Bronchial epithelial cell (primary cell): ENCODE measurements at places on chromosomes 1 and 21.

DNA sequence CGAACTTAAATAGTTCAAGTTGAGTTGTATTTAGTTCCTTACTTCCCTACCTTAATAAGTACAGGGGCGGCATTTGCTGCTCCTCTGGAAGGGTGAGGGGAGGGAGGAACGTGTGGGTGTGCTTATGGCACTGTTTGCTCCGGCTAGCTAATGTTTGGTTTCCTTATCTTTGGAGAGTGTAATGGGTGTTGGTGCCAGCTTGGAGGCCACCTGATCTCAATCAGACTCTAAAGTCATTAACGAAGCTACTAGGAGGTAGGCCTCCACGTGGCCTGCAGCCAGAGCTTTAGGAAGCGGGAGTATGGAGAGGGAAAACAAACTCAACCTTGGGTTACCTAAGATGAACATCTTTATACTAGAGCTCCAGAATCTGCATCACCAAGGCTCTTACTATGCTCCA, 43.0 kb upstream of the RAP1A start:
- DNase-seq, result no peak

DNA sequence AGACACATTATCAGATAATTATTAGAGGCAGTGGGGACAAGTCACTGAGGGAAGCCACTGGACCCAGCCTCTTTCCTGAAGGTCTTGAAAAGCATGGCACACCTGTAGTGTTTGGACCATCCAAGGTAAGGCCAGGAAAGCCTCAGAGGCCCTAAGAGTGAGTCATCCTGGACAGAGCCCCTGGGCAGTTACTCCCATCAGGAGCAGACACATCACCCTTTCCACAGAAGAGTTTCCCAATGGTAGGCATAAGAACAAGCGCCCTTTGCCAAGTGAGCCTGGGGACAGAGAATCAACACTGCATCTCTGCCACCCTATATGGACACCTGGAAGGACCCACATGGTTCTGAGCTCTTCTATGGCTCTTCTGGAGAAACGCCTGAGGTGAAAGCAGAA, 136.0 kb downstream of the PLXNA2 start:
- DNase-seq, result peak; percentile 84

DNA sequence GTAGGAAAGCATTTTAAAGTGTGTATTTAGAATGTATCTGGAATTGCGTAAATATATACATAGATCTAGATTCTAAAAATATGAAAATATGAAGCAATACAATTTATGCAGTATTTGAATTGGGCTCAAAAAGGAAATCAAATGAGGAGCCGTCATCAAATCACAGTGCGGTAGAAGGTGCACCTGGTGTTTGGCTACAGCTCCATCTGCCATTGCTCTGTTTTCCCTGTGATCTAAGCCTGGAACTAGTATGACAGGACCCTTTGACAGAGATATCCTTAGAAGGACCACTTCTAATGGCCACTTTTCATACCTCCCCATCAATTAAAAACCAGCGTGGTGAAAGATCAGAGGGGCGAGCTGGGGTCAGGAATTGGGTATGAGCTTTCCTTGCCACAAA, 202.6 kb downstream of the NFIA start:
- DNase-seq, result no peak

DNA sequence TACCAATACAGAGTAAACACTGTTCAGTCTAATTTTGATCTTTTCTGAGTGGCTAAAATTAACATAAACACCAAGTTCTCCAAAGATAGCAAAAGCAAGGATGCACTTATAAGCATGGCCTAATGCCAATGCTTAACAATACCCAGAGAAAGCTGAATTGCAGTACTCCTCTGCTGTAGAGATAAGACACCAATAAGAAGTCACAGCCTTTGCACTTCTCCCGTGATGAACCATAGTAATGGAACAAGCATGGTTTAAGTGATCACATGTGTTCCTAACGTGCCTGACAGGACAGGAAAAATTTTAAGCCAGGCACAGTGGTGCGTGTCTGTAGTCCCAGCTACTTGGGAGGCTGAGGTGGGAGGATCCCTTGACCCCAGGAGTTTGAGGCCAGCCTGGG, 5.6 kb downstream of the PRDX1 start:
- DNase-seq, result no peak

DNA sequence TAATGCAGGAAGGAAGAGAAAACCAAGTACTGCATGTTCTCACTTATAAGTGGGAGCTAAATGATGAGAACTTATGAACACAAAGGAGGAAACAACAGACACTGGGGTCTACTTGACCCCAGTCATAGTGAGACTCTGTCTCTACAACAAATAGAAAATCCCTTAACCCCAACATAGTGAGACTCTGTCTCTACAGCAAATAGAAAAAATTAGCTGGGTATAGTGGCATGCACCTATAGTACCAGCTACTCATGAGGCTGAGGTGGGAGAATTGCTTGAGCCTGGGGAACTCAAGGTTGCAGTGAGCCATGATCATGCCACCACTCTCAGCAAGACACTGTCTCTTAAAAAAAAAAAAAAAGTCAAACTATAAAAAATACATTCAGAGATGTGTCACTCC, 42.7 kb downstream of the GIPC2 start:
- DNase-seq, result no peak

GRCh38 chr1:61341426-61341825, 259.1 kb downstream of the NFIA start:
- no peak for DNase-seq

- DNase-seq, result peak; percentile 33
Observed at GRCh38 chr1:91741301-91741700, 144.7 kb downstream of the TGFBR3 start.

GRCh38 chr1:10302416-10302815, 92.0 kb downstream of the KIF1B start:
- DNase-seq, result no peak

DNA sequence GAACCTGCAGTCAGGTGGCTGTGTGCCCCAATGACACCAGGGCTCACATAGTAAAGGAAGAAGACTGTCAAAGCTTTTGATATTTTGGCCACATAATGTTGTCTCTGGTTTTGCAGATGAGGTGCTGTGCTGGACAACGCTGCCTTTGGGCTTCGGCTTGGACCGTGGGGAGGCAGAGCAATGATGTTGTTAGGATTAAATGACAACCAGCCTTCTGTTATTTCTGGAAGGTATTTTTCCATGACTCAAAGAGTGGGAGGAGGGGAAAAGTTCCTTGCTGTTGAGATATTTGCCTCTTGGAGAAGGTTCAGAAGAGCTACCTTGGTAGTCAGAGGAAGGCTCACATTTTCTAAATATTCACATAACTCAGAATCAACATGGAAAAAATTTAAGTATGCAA, 187.3 kb upstream of the GALNT2 start:
- DNase-seq, result no peak

GRCh38 chr21:44875316-44875700, 1.8 kb upstream of the PTTG1IP start:
- peak; percentile 63 for DNase-seq

- DNase-seq, result peak; percentile 72
Observed at GRCh38 chr1:21257431-21258135, 32.7 kb downstream of the ECE1 start.

- DNase-seq, result peak; percentile 74
Observed at GRCh38 chr1:94305704-94306103, 68.3 kb upstream of the ARHGAP29 start.

- DNase-seq, result no peak
Observed at GRCh38 chr1:240093120-240093961, 1.7 kb downstream of the FMN2 start.

- no peak for DNase-seq
Observed at GRCh38 chr1:210455840-210456603, 127.3 kb downstream of the HHAT start.

DNA sequence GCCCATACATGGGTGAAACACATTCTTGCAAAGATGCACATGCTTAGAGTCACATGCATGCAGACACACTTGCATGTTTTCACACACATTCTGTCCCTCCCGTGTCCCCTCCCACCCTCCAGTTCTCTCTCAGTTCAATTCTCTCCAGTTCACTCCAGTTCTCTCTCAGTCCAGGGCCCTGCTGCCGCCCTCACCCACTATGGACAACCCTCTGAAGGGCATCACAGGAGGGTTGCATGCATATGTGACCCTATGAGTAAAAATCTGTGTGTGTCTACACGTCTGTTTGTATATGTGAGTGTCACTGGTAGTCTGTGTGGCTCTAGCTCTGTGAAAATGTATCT, 21.8 kb upstream of the ADGRB2 start:
- DNase-seq, result no peak

- DNase-seq, result no peak
Observed at GRCh38 chr1:216502528-216503162, 79.4 kb upstream of the USH2A start.

GRCh38 chr1:63575340-63575826, 17.8 kb upstream of the PGM1 start:
- peak; percentile 41 for DNase-seq

- peak; percentile 36 for DNase-seq
Observed at GRCh38 chr1:12001996-12002493, 17.3 kb upstream of the MIIP start.

GRCh38 chr1:187985897-187986654, 1157.3 kb downstream of the PLA2G4A start:
- no peak for DNase-seq

- peak; percentile 4 for DNase-seq
Observed at GRCh38 chr1:243179720-243180119, 75.4 kb downstream of the CEP170 start.

GRCh38 chr1:8494681-8495080, 176.8 kb downstream of the SLC45A1 start:
- DNase-seq, result no peak

DNA sequence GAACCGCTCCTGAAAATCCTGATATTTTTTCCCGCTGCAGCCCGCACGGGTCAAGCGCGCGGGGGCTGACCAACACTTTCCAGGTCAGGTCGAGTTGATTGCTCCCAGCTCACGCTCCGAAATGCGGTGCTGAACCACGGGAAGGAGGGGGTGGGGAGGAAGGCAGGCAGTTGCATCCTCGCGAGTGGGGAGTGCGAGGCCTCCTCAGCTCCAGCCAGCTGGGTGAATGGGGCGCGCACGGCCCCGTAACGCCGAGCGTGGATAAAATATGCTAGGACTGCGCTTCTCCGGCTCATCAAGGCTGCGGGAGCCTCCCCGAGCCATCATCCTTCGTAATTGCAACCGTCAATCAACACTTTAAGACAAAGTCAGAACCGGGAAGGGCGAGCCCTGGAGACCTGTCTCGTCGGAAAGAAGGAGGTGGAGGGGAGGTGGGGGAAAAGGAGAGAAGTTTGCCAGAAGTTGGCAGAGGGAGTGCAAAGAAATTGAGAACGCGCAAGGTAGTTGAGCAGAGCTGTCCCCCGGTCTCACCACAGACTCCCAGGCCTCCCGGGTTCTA, 8.0 kb downstream of the NR5A2 start:
- no peak for DNase-seq

DNA sequence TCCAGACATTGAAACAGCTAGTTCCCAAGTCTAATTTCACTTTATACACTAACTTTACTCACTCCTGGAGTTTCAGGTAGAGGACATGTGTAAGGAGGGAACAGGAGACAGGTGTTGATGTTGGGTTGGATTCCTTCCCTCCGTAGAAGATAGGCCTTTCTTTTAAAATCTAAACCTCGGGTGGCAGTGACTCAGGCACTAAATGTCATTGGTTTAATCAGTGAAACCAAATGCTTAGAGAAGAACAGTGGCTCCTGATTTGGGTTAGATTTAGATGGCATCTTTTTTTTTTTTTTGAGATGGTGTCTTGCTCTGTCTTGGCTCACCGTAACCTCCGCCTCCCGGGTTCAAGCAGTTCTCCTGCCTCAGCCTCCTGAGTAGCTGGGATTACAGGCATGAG, 7.2 kb downstream of the CAP1 start:
- DNase-seq, result no peak

- peak; percentile 5 for DNase-seq
Observed at GRCh38 chr1:87796471-87796901, 467.8 kb downstream of the LMO4 start.

GRCh38 chr1:245232931-245233330, 78.1 kb downstream of the KIF26B start:
- no peak for DNase-seq

DNA sequence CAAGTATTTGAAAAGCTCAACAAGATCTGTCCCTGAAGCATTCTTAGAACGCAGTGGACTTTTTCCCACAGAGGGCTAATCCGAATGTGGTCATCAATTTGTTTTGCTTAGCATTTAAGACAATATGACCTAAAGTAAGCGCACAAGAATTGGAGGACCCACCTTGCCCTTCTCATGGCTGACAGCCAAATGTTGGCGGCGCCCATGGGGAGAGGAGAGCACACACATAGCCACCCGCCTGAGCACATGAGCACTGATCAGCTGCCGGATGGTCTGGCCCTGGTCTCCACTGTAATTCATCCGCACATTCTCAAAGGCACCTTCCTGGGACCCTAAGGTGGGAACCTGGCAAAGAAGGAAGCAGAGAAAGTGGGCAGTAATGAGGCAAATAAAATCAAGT, 52.4 kb downstream of the UBR4 start:
- DNase-seq, result no peak

DNA sequence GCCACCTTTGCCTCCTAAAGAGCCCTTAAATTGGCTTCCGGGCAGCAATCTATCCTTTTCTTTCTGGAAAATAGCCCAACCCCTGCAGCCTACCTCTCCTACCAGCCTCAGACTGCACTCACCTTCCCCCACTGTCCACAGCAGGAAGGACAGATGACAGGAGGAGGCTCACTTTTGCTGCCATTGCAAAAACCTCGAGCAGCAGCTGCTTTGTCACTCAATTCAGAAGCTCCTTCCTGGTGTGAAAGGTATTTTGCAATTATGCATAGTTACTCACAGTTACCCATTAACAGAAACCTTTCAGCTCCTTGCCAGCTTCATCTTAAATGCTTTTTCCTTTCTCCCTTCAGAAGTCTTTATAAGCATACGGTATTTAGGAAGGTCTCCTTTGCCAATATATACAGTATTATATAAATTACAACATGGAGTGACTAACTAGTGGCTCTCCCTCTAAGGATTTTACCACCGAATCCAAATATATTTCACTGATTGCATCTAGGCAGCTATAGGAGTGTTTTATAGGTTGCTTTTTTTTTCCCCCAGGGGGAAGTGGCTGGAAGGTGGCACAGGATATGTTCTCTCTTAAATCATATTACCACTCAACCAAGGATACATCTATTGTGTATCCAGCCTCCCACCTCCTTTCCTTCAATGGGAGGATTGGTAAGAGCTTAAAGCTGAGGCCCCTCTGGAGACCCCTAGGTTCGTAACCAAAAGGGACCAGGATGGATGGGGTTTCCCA, 142.1 kb upstream of the IPO9 start:
- DNase-seq, result peak; percentile 60

- DNase-seq, result no peak
Observed at GRCh38 chr1:162147760-162148159, 78.3 kb downstream of the NOS1AP start.

- DNase-seq, result no peak
Observed at GRCh38 chr1:41791667-41792484, 126.8 kb downstream of the HIVEP3 start.

DNA sequence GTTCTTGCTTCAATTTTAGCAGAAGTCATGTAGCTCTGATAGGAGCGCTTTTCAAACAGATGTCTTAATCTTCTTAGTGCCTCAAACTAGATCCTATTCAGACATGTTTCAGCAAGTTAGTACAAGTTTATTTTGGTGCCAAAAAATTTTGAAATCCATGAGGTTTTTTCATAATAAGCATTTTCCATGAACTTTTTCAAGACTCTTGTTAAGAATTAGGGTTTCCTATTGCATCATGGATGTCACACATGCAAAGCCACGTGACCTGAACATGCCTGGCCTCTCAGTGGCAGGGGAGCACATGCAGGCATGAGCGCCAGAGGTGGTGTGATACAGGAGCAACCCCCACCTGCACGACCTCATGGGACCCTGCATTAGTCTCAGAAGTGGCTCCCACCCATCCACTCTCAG, 67.6 kb downstream of the POFUT2 start:
- DNase-seq, result peak; percentile 59
